CD4-positive, alpha-beta T cell treated with Interleukin-6 at 100 ng/mL for 8 hours (primary cell): ENCODE measurements at places on chromosomes 4 and X.

DNA sequence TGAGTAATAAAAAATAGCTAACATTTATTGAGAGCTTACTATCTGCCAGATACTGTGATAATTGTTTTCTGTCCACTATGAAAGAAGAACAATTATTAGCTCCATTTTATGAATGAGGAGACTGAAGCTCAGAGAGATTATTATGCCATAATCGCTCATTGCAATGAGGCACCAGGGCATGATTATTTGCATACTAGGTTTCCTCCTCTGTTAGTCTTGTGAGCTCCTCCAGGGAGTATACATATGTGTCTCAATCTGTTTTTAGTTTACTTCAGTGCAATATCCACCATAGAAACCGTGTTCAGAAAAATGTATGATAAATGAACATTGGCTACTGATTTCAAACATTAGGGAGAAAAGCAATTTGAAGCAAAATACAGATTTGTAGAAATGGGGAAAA is 139.4 kb upstream of the OTUD4 start:
- no peak for DNase-seq

DNA sequence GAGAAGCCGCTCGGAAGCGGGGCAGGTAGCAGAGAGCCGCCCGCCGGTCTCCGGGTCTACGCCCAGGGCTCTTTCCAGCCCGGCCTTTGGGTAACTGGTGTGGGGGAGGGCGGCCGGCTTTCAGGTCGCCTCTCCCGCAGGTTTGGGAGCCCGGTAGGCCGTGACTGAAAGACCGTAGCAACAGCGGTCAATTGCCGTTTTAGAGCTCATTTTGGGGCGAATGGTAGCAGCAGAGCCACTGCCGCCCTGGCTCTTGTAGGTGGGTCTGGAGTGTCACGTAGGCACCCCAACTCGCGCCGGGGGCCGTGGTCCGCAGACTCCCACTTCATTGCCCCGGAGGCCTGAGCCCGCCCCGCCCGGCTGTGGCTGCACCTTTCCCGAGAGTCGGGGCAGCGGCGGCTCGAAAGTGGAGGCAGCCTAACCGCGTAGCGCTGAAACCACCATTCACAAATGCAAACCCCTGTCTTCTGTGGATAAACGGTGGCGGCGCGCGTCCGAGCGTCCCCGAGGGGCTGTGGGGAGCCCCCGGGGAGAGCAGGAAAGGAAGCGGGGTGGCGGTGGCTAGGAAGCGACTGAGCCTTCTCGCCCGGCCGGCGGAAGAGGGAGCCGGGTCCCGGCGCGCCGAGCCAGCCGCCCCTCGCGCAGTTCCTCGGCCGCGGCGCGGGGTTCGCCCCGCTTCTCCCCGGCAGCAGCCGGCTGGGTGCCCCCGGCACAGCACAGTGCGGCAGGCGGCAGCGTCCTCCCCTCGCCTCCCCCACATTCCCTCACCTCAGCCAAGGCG is 2185.1 kb upstream of the TENM3 start:
- DNase-seq = no peak

- no peak for DNase-seq
These were observed 237.2 kb downstream of the ASMT start for GRCh38 chrX:1852082-1852481.

GRCh38 chr4:110614976-110615352 is 7.9 kb downstream of the PITX2 start:
- DNase-seq = no peak

DNA sequence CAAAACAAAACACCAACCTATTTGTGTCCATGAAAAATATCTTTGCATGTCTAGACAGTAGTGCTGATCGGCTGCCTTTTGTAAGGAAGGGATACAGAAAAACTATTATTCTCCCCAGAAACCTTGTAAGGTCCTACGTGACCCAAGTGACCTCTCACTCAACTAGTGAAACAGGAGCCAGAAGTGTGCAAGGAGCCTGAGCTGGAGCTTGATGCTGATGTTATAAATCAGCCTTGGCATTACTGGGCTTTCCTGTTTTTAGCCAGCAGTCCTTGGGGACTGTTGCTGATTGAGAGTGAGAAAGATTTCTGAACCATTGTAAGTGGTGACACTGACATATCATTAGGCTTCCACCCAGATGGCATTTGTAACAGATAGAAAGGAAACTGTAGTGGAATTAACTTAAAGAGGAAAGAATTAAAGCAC is 100.8 kb upstream of the LIMCH1 start:
- DNase-seq = no peak

GRCh38 chr4:28373601-28374000 is 1513.0 kb downstream of the STIM2 start:
- DNase-seq = no peak

GRCh38 chr4:3700223-3700622 is 66.0 kb upstream of the ADRA2C start:
- DNase-seq = no peak

GRCh38 chr4:48290146-48290772 is 20.6 kb upstream of the TEC start:
- no peak for DNase-seq

DNA sequence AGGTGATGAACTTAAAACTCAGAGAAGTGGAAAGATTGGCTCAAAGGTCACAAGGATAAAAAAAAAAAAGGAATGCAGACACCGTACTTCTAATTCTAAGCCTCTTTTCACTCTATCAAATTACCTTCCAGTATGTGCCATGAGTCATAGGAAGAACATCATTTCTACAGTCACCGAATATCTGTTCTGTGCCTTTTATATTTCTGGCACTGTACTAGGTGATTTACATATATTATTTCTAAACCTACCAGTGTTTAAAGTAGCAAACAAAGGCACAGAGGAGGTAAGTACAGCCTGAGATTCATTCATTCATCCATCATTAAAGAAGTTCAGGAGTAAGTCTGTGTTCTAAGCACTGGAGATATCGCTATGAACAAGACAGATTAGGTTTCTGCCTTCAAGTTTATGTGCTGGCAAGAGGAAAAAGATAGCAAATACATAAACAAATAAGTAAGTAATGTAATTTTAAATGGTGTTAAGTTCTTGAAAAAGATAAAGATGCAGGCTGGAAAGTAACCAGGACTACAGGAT is 65.3 kb downstream of the PALLD start:
- no peak for DNase-seq

GRCh38 chr4:155818639-155819038 is 47.4 kb downstream of the ASIC5 start:
- DNase-seq = no peak

GRCh38 chr4:20276848-20277247 is 25.1 kb downstream of the SLIT2 start:
- no peak for DNase-seq

DNA sequence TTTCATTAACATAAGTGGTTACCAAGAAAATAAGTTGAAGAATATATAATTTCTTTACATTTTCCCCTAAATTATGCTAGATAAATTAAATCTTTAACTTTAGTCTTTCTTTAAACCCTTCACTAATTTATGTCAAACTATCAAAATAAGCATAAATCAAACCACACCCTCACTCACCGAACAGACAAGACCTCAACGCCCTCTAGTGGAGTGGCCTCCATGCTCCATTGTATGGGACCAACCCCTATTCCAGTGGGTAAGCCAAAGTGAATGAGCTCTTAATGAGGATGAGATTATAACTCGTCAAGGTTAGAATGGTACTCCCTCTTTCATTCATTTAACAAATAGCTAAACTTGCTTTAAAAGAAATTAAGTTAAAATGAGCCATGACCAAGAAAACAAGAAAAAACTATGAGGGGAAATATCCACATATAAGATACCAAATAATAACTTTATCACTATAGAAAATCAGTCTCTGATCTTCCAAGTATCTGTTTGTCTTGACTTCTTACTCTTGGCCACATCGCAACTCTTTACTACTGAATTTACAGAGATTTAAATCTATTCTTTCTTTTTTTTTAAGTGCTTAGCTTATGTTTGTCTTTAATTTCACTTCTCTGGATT is 15.6 kb upstream of the BBS12 start:
- peak; percentile 68 for DNase-seq

DNA sequence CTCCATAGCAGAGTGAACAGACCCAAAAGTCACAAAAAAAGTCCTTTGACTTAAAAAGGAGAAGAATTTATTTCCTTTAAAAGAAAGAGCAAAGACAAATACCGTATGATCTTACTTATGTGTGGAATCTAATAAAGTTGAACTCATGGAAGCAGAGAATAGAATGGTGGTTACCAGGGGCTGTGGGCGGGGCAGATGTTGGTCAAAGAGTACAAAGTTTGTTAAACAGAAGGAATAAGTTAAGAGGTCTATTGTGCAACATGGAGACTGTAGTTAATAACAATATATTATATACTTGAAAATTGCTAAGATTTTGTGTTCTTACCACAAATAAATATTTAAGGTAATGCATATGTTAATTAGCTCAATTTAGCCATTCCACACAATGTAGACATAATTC is 173.3 kb upstream of the S100G start:
- no peak for DNase-seq

DNA sequence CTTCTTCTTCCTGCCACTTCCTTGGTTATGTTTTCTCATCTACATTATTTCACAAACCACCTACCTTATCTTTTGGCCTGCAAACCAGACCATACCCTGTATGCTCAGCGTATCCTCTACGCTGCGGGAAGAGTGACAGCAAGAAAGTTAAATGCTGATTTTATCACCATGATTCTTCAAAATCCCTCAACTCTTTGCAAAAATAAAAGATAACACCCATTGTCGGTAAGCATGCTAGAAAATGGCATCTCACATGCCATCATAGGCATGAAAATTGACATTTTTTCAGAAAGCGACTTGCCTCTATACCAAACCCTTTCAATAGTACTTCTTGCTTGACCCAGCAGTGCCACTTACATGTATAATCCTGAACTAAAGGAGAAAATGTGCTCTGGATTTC is 102.0 kb downstream of the HPGD start:
- DNase-seq = no peak

GRCh38 chr4:17033768-17034181 is 135.3 kb upstream of the LDB2 start:
- no peak for DNase-seq

- peak; percentile 9 for DNase-seq
These were observed 26.4 kb upstream of the ARSJ start for GRCh38 chr4:114005569-114006442.

- DNase-seq = peak; percentile 38
These were observed 57.5 kb downstream of the GPR82 start for GRCh38 chrX:41781500-41781899.

DNA sequence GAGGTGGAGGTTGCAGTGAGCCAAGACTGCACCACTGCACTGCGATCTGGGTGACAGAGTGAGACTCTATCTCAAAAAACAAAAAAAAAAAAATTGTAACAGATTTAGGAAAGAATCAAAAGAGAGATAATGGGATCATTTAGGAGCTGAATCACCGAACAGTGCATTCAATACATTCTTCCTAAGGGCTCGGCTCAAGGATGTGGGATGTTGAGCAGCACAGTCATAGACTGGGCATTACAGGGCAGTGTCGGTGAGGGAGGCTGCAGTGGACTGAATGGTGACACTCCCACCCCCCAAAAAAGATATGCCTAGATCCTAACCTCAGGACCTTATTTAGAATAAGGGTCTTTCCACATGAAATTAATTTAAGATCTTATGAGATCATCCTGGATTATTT is 70.0 kb downstream of the EVC2 start:
- no peak for DNase-seq

DNA sequence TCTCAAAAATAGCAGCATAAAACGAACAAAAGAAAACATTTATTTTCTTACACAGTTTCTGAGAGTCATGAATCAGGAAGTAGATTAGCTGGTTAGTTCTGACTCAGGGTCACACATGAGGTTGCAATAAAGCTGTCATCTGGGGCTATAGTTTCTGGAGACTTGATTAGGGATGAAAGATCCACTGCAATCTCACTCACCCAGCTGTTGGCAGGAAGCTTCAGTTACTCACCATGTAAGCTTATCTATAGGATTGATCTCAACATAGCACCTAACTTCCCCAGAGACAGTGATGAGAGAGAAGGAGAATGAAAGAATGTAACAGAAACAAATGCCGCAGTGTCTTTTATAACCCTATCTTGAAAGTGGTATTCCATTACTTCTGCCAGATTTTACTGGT is 435.5 kb downstream of the GABRG1 start:
- DNase-seq = no peak

DNA sequence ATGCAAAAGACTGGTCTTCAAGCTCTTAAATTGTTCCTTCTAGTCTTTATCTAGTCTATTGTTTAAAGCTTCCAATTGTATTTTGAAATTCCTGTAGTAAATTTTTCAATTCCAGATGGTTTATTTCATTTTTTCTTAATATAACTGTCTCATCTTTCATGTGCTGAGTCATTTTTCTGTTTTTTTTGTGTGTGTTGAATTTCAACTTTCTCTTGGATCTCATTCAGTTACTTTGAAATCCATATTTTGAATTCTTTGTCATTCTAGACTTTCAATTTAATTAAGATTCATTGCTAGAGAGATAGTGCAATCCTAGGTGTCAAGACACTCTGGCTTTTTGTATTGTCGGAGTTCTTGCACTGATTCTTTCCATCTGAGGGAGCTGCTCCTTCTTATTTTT is 128.0 kb upstream of the PRKG2 start:
- no peak for DNase-seq

DNA sequence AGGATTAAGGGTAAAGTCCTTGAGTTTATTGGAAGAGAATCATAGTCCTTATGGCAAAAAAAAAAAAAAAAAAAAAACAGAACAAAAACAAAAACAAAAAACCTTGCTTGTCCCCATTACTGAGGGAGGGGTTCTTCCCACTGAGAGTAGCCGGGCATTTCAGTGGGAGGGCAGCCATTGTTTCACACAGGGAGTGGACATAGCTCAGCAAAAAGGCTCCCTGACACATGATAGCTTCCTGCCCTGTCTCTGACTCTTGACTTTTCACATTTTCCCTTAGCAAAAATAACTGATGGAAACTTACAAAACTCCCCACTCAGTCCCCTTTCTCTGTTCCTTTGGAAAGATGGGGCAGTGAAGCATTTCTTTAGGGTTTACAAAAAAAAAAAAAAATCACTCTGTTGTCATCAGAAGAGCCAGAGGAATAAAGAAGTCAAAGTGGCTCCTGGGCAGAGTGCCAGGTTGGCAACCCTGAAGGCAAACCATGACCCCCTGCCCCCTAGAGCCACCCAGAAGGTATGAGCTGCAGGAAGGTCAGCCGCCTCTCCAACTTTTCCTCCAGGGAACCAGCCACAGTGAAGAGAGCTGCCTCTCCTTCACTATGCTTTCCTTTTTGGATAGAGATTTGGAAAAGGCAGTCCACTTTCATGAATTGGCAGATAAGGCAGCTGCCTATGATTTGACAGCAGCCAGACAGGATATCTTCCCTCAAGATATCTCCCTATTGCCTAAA is 170.6 kb downstream of the KDR start:
- DNase-seq = no peak

- DNase-seq = peak; percentile 14
These were observed 787 bp upstream of the TET2 start for GRCh38 chr4:105145903-105146275.

- no peak for DNase-seq
These were observed 7.1 kb upstream of the OPHN1 start for GRCh38 chrX:68440442-68440841.

- DNase-seq = no peak
These were observed 52.1 kb upstream of the PCDH10 start for GRCh38 chr4:133096972-133097371.
